ENCODE measurements at places on chromosomes 5 and 9.

DNA sequence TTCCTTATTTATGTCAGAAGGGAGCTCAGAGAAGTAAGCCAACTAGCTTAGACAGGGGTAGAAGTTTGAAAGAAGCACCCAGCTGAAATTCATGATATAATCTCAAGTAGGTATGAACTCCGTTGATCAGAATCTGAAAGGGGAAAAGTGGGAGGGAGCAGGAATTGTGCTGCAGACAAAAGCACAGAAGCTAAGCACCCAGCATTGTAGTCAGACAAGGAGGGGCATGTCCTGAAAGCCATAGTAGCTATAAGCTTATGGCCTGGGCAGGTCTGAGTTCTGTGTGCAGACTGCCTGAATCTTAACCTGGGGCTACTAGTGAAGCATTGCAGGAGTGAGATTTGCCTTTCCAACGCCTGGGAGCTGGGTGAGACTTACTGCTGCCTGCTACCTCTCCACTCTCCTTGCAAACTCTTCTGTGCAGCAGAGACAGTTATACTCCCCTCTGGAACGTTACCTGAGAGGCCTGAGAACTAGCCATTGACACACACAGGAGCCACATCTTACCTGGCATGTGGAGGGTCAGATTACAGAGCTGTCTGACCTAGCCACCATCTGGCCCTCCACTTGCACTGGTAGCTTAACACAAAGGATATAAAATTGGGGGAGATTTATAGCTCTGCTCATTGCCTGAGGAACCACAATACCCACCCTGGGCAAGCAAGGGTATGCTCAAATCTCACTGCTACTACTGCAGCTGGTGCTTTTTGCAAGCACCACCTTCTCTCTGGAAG is 9.8 kb upstream of the CYLC2 start:
- DNase-seq = no peak

DNA sequence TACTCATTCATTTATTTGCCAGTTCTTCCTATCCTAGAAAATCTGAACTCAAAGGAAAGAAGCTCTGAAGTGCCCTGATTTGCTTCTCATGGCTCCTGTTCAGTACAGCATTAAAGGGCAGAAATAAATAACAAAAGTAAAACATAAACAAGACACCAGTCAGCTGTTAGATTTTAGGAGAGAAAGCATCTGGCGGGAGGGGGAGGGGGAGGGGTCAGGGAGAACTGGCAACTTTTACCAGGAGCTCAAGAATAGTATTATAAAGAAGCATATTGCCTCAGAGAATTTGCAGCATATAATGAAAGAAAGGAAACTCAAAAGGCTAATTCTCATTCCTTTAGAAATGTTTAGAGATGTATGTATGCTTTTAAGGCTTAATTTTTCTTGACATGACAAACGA is 68.1 kb downstream of the SEMA6A start:
- no peak for DNase-seq

GRCh38 chr9:111833941-111834340 is 39.2 kb upstream of the SHOC1 start:
- DNase-seq = no peak

DNA sequence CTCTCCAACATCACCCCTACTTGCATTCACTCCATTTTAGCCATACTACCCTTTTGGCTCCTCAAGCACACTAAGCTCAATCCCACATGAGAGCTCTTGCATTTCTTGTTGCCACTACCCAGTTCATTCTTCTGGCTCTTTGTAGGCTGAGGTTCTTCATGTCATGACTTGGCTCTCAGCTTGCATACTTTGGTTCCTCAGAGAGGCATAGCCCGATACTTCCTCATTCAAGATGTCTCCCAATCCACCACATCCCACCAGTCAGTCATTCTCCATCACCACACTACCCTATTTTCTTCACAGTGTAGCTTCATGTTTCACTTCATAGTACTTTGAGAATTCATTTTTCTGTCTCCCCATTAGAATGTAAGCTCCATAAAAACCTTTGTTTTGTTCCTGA is 116.7 kb downstream of the NR6A1 start:
- no peak for DNase-seq

- no peak for DNase-seq
Measured at GRCh38 chr9:91577633-91578061, 154.0 kb upstream of the NFIL3 start.

GRCh38 chr5:59607138-59607765 is 286.3 kb downstream of the PDE4D start:
- DNase-seq = no peak

DNA sequence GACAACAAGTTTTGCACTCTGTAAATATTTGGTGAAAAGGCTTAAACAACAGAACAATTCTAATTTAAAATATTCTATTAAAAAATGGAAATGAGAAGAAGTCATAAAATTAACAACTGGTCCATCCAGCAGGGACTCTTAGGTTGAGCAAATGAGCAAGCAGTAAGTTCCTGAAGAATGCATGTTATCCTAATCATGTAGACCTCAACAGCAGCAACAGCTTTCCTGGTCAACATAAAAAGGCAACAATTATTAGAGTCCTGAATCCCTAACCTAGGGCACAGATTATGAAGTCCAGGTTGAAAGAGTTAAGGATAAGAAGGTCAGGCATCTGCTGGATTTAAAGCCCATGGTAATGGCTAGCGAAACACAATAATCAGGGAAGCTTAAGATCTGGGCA is 120.9 kb downstream of the SSBP2 start:
- no peak for DNase-seq

DNA sequence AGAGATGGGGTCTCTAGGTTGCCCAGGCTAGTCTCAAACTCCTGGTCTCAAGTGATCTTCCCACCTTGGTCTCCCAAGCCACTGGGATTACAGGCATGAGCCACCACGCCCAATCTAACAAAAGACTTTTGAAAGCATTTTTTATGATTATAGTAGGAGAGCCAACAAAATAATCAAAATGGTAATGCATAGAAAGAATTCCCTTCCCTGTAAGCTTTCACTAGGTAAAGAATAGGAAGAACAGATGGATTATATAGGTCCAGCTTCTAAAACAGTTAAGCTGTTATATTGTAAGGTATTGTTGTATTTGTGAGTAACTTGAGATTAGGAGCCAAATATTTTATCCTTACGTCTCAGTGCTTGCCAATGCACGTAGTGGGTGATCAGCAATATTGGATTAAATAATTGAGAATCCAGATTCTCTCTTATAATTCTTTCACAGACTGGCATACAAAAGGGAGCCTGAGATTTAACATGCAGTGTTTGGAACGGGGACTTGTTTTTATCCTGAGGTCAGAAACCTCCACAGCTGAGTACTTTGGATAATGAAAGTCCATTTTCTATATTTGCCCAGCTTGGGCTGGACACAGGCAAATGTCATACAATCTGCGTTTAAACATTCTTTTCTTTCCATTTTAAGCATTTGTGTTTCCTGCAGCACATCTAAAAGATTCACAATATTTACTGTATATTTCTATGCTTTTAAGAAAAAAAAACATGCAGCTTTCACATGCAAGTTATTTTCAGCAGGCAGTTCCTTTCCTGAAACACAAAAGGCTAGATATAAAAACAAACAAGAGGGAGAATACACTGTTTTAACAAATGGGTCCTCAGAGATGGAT is 238.4 kb downstream of the ARRDC3 start:
- no peak for DNase-seq

Data from stimulated activated CD4-positive, alpha-beta T cell treated with anti-CD3 and anti-CD28 coated beads, Interleukin-1b, Interleukin-23, amount 100 ng/mL, for 1 hour (primary cell).